ENCODE measurements at places on chromosomes 2 and 18.

DNA sequence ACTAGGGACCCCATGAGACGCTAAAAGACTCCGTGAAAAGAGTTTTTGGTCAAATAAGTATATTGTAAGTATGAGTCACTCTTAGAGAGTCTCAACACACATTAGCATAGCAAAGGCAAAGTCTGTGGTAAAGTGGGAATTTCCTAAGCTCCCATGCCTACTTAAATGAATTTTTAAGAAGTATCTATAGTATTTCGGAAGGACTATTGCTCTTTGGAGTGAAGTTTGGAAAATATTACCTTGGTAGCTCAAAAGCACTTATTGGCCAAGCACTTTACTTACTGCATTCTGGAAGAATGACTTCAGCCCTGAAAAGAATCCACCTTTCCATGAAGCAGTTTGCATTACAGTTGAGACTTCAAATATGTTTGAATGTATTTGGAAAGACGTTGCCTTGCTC, 57.1 kb downstream of the CAVIN2 start:
- no peak for DNase-seq

DNA sequence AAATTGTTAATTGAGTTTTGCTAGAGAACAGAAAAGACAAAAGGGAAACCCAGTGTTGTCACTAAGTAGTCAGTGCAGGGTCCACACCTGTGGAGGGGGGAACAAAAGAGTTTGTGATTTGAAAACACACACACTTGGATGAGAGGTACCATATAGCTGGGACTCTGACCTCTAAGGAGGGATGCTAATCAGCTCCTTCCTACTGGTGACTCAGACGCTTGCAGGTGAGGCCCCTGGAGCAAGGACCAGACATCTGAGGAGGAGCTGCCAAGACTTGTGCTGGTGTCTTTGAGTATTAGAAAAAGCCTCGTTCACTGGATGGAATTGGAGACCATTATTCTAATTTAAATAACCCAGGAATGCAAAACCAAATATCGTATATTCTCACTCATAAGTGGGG, 146.4 kb upstream of the MAP2 start:
- no peak for DNase-seq

GRCh38 chr2:70718736-70719135, 49.3 kb downstream of the ADD2 start:
- no peak for DNase-seq

GRCh38 chr2:169438466-169439072, 40.7 kb upstream of the BBS5 start:
- no peak for DNase-seq

DNA sequence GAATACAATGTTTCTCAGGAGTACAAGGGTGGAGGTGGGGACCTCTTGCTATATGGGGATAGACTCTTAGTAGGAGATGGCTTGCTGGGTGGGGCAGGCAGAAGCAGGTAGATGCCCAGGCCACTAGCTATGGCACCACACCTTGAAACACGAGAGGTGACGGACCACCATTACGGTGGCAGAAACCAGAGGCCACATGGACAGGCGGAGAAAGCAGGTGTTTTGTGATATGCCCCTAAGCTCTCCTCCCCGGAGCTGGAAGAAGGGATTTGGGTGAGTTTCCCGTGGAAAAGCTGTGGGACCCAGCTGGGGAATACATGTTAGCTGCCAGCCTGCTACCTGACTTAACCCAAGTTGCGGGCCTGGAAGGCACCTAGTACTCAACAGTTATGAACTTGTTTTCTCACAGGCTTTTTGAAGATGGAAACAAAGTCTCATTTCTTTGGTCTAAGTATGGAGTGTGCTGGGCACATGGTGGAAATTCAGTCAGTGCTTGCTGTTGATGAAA, 16.7 kb downstream of the PLA2R1 start:
- DNase-seq = no peak

- peak; percentile 23 for DNase-seq
These were observed 266.9 kb upstream of the GULP1 start for GRCh38 chr2:188024811-188025210.

- DNase-seq = no peak
These were observed 19.8 kb downstream of the SMAD7 start for GRCh38 chr18:48930926-48931325.

DNA sequence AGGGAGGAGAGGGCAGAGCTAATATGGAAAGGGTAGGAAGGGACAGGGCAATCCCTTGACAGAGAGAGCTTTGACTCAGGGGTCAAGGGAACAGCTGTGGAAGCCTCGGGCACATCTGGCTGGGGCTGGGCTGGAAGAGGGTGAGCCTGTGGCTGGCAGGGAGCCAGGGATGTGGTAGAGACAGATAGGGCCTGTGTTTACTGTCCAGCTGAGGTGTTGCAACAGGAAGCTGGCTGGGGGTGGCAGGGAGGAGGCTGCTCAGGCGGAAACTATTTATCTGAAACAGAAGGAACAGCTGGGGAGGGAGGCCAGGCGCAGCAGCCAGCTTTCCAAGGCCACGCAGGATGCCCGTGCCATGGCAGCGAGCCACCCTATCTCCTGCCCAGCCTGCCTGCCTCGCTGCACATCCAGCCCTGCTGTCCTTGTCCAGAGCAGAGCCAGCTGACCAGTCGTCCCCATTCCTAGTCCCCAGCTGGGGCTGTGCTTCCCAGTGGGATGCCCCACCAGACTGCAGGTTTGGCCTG, 264.7 kb downstream of the CYP26B1 start:
- DNase-seq = peak; percentile 93

DNA sequence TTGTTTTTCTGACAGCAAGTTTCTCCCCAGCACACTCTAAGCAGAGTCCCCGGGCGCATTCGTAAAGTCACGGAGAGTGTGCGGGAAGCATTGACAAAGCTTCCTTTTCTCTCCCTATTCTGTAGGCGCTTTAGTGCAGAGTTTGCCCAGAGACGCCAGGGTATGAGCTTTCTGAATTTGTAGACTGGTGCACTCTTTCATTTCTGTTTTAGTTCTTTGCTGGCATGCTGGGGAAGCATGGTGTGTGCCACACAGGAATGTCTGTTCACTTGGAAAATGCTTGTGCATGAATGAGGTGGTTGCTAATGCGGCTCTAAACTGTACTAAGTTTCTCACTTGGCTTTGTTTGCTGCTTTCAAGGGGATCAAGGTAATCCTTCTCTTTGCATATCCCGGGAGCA, 102.6 kb downstream of the RTN4 start:
- DNase-seq = no peak

DNA sequence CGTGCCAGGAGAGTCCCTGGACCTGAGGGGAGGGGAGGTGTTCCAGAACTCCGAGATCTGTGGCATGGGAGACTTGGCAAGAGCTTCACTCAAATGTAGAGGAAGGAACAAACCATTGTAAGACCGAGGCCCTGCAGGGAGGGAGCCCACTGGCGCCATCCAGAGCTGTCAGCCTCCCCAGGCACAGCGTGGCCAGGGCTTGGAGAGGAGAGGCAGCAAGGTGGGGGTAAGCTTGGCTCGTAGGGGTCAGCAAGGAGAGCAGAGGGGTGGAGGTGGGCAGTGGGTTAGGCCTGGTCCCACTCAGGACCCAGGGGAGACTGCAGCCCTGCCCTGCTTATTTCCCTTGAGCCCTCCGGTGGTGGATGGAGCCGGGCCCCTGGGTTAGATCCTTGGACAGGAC, 3.6 kb downstream of the TMEM177 start:
- no peak for DNase-seq

GRCh38 chr18:67550872-67551520, 34.5 kb upstream of the DSEL start:
- DNase-seq = no peak

DNA sequence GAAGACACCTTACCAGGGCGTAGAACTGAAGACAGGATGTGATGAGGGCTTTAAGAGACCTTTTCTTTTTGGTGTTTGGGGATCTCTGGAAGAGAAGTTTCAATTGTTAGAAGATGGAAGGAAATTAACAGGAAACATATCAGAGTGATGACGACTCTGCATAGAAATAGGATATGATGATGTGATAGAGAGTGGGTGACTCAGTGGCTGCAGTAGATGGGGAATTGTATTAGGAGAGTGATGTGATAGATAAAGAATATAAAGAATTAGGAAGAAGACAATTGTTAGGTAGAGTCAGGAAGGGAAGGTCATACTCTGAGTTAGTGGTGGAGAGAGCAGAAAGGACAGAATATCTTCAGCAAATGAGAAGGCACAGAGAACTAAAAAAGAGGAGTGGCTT, 593.9 kb downstream of the NYAP2 start:
- peak; percentile 59 for DNase-seq

- DNase-seq = no peak
These were observed 91.3 kb upstream of the RAB27B start for GRCh38 chr18:54736981-54737380.

GRCh38 chr2:219423652-219424377, 5.6 kb downstream of the DES start:
- no peak for DNase-seq

DNA sequence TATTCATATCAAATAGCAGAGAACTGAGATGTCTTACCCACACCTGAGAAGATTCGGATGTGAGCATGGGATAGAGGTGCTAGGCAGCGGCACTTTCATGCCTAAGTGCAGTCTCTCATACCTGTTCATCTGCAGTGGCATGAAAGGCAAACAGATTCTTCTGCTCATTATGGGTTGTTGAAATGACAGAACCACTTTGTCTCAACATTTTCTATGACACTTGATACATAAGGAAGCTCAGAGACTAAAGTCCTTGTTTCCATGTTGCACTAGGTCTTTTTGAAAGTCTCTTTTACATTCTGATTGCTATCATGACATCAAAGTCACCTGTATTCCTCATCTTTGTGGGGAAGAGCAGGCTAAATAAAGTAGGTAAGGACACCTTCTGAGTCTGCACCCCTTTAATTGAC, 8.0 kb upstream of the SCN1A start:
- DNase-seq = no peak

GRCh38 chr2:43047187-43047780, 179.1 kb downstream of the ZFP36L2 start:
- DNase-seq = no peak

DNA sequence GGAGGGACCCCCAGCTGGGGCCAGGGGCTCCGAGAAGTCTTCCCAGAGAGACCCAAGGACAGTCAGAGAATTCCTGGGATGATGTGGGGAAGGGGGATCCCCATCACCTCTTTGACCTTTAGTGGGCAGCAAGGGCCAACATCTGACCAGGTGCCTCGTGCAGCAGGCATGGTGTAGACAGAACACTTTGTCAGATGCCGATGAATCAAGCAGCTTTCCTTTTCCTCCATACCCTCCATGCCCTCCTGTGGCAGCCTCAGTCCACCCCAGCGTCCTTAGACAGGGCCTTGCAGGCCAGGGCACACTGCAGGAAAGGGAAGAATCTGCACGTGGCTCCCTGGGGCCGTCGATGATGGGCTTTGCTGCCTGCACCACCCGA, 26.3 kb downstream of the GPR55 start:
- DNase-seq = no peak

GRCh38 chr2:226118471-226119429, 680.9 kb downstream of the IRS1 start:
- peak; percentile 93 for DNase-seq

GRCh38 chr2:109032229-109032820, 43.3 kb upstream of the EDAR start:
- DNase-seq = no peak

DNA sequence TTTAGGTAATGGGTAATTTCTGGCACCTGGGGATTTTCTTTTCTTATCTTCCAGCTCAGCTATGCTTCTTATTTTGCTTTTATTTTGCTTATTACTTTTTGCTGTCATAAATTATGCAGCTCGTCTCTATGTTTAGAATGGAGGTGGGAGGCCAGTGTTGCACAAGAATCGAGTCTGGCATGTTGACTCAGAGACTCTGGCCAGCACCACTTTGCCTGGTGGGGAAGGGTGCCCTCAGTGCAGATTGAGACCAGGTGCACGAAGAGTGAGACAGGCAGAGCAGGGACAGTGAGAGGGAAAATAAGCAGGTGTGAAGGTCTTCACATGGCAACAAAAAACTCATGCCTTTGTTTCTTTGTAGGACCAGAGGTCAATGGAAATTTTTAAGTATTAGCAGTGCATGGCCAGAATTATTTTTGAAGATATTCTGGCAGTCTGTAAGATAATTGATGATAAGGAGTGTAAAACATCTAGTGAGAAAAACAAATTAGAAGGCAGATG, 59.2 kb upstream of the SLC5A7 start:
- no peak for DNase-seq

DNA sequence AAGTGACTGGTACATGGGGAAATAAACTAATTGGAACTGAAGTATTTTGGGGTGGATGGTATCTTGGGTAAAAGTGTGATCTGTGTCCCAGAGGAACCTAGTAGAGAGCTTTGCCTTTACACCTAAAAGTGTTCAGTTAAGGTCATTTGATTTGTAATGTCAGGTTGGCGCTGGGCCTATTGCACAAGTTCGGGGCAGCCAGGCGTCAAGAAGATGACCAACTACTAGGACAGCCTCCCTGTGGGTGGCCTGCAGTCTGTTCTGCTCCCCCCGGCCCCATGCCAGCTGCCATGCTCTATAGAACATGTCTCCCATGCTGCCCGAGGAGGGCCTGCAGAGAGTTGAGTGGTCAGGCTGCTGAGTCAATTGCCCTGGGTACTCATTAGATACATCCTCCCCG, 10.1 kb downstream of the RRM2 start:
- no peak for DNase-seq

GRCh38 chr18:34932792-34933466, 108.3 kb upstream of the MAPRE2 start:
- DNase-seq = no peak

- DNase-seq = no peak
These were observed 192.8 kb downstream of the PTGR3 start for GRCh38 chr18:75016025-75016717.

DNA sequence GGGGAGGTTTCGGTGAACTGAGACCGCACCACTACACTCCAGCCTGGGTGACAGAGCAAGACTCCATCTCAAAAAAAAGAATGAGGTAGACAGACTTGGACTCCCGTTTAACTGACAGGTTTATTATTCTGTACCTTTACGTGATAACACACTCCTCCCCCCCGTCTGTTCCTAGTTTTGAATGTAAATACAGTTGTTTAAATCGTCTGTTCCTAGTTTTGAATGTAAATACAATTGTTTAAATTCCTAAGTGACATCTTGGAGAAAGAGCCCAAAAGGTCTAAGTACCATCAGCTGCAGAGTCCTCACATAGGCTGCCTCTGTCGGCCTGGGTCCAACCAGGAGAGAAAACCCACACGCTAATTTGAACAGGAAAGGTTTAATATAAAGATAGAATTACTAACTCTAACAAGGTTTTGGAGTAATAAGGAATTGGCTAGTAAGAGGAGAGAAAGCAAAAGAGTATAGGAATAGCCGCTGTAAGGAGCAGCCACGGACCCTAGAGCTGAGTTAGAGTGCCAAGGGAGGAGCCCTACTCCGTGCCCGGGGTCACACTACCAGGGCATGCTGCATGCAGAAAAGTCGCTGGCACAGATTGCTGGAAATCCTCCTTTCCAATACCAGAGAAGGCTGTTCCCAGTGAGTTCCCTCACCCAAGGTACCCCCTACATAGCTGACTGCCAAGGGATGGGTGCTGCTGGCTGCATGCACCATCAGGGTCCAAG, 83.5 kb upstream of the RANBP2 start:
- no peak for DNase-seq

Data from EH (cell line).